ENCODE measurements at places on chromosomes 2 and 18.

DNA sequence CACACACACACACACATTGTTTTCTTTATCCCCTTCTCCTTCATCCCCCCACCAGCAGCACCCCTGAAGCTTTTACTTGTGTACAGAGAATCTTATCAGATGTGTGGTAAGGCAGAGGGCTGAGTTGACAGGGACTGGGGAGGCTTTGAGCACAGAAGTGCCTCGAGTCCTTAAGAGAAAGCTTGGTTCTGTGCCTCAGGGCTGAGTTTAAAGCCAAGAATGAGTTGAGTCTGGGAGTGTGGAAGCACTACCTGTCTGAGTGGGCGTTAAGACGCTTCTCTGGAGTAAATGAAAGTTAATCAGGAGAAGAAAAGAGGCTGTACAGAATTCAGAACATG is 2.7 kb downstream of the ID2 start:
- DNase-seq = no peak

GRCh38 chr2:30798536-30798991 is 8.7 kb downstream of the CAPN13 start:
- DNase-seq = no peak

GRCh38 chr2:242054881-242055801 is 185.6 kb downstream of the RTP5 start:
- DNase-seq = no peak

GRCh38 chr2:218266316-218266979 is 3.5 kb downstream of the AAMP start:
- no peak for DNase-seq

GRCh38 chr2:218799990-218800389 is 18.0 kb downstream of the CYP27A1 start:
- DNase-seq = no peak

DNA sequence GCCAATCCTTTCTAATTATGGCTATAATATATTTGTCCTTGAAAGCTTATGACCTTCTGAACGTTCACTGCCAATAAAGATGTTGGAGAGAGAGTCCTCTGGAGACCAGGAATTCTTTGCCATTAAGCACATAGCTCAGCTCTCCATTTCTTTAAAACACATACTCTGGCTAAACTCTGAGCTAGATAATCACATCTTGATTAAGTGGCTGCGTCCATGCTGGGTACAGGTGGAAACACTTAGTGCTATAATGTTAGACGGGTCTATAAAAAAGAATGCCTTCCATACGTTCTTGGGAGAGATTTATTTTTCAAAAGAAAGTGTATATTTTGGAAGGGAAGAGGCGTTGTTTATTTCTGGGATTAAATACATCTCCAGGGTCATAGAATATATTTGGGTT is 314.5 kb downstream of the LPIN1 start:
- no peak for DNase-seq

GRCh38 chr2:115921541-115921940 is 1479.1 kb downstream of the DPP10 start:
- no peak for DNase-seq

GRCh38 chr18:45320724-45321123 is 294.6 kb upstream of the SLC14A2 start:
- no peak for DNase-seq

DNA sequence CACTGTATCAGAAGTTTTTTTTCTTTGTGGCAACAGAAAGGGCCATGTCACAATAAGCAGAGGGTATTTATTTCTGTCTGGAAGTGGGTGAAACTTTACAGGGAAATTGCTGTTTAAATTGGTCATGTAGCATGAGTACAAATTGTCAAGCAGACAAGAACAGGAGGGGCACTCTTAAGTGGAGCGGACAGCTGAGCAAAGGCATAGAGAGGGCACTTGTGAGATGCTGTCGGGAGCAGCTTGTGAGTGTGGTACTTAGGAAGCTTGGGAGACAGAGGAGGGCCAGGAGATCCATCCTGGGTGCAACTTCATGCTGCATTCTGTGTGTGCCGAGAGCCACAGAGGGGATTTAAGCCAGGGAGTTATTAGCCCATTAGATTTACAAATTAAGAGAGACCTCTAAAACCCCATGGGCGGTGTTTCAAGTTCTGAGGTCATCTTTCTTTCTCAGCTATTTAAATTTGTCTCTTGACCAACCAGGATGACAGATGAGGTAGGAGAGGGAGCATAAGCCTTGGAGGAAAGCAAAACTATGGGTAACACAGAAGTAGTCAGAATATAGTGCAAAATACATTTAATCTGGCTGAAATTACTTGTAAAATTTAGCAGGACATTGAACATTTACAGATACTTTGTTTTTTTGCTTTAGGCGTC is 30.4 kb downstream of the INPP4A start:
- DNase-seq = no peak

GRCh38 chr2:148338541-148338940 is 306.0 kb upstream of the EPC2 start:
- no peak for DNase-seq

- DNase-seq = no peak
Observed at GRCh38 chr18:59616501-59616900, 80.7 kb downstream of the CCBE1 start.

All from LNCaP clone FGC (cell line).